ENCODE measurements at places on chromosomes 6 and 20.

GRCh38 chr6:137706083-137706750 is 160.8 kb upstream of the TNFAIP3 start:
- DNase-seq = no peak

- no peak for DNase-seq
These were observed 48.6 kb downstream of the BFSP1 start for GRCh38 chr20:17482536-17482935.

DNA sequence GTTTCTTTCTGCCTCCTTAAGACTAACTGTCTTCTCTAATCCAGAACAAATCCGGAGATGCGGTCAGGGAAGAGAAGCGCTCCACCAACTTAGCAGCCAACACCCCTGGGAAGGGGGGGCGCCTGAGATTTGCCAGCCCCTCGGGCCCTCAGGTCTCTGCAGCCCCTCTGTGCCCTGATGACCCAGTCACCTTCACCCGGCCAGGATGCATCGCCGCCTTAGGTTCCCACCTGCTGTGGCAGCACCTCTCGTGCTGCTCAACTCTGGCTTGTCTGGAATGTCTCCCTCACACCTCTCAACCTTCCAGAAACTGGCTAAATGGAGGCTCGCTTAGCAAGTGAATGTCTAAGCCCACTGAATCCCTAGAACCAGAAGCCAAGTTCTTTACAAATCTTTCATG is 28.0 kb upstream of the AAR2 start:
- DNase-seq = no peak

GRCh38 chr6:81589465-81590313 is 162.8 kb downstream of the TENT5A start:
- no peak for DNase-seq

DNA sequence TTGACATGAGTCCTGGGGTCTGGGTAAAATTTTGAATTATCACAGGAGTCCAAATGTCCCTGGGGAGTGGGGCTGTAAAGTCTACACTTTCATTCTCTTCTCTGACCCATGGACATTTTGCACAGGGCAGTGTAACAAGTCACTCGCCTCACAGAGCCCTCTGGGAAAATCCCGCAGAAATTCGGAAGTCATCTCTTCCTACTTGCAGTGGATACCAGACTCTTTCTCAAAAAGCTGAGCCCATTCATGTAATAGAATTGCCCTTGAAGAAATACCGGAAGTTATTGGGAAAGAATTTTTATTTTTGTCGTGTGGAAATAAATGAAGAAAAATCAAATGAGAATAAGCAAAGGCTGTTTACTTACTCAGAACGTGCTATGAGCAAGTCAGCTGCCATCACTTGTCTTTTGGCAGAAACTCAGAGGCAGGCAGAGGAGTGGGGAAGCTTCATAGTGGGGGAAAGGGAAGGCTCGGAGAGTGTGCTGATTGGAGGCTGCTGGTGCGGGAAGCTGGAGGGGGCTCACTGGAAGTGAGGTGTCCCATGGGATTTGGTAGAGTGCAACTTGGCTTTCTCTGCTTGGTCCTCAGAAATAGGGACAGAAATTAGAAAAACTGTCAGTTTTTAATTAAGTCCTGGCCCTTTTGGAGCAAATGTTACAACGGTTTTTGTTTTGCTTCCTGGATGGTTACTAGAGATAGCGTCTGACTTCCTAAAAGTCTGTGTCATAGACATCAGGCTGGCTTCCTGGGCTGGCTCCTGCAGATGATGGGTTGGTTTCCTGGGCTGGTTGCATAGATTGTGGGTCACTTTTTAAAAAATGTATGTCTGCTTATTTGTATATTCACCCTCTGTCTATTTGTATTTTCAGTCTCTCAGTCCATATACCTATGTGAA is 79.8 kb upstream of the EEF1E1 start:
- no peak for DNase-seq

DNA sequence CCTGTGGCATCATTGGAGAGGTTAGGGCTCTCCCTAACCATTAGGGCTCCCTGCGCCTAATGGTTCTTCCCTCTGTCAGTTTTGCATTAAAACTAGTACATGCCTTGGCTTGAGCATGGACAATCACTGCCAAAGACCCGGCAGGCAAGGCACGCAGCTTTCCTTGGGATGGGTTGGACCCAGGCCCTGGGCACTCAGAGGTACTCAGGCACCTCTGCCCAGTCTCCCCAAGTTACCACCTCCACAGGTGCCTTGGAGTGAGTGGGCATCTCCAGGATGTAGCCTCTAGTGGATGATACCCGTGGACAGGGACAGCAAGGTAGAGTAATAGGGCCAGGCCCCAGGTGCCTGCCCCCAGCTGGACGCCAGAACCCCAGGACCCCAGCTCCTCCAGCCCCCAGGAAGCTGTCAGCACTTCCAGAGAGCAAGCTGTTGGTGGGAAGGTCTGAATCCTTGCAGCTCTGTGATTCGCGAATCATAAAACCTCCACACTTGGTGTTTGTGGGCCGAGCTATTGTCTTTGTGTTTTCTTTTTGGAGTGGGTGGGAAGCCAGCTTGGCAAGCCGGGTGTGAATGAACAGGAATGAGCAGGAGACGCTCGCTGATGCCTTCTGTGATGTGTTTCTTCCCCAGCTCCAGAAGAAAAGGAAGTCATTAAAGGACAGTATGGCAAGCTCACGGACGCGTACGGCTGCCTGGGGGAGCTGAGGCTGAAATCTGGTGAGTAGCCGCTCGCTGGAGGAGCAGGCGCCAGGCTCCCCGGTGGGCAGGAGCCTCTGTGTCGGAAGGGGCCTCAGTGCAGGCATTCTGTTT is 35.1 kb downstream of the SYNJ2 start:
- DNase-seq = no peak

GRCh38 chr6:33585403-33586107 is 5.5 kb upstream of the BAK1 start:
- DNase-seq = peak; percentile 57

DNA sequence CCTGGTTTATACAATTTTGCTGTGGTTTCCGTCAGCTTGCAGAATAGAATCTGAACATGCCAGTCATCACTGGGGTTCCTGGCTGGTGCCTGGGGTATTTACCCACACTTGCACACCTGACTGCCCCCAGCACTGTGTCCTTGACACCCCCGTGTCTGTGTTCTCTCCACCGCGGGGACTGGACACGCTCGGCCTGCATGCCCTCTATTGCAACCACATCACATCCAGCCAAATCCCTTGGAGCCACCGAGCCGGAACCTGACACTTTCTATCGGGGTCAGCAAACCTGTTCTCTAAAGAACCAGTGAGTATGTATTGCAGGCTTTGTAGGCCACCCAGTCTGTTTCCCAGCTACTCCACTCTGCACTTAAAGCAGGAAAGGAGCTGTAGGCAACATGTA is 527.5 kb downstream of the PRKN start:
- no peak for DNase-seq

DNA sequence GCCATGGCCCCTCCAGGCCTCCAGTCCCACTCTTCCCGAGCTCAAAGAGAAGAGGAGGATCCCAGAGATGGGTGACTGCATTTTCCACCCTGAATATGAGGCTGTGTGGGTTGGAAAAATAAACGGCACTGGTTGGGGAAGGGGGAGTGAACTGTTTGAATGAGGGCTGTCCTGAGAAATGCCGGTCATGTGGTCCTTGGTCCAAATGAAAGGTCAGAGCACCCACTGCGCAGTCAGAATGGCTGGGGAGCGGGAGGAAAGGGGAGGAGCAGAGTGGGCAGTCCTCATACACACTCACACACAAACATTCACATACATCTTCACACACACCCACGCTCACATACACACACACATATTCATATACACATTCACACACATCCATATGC is 83.1 kb downstream of the MRPL14 start:
- no peak for DNase-seq

GRCh38 chr6:38378801-38379200 is 260.9 kb downstream of the BTBD9 start:
- DNase-seq = no peak

- DNase-seq = peak; percentile 37
These were observed 15.5 kb downstream of the COL9A3 start for GRCh38 chr20:62832212-62832922.

All from globus pallidus (tissue), 1 donor.